Stimulated activated CD8-positive, alpha-beta memory T cell treated with anti-CD3 and anti-CD28 coated beads, Interleukin-12 subunit alpha, Interleukin-12 subunit beta, amount 100 ng/mL, for 1 hour (primary cell): ENCODE measurements at places on chromosomes 13 and 19.

GRCh38 chr13:114025405-114025713 is 51.5 kb upstream of the C13orf46 start:
- DNase-seq, result no peak

DNA sequence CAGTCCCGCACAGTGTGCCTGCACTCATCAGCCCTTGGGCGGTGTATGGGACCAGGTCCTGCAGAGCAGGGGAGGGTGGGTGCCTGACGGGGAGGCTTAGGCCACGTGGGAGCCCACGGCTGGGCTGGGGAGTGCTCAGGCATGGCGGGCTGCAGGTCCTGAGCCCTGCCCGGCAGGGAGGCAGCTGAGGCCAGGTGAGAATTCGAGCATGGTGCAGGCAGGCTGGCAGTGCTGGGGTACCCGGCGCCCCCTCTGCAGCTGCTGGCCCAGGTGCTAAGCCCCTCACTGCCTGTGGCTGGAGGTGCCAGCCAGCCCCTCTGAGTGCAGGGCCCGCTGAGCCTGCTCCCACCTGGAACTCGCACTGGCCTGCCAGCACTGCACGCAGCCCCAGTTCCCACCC is 630.9 kb upstream of the PCDH20 start:
- no peak for DNase-seq

- DNase-seq, result no peak
Observed at GRCh38 chr13:21445759-21446158, 13.3 kb downstream of the ZDHHC20 start.

- no peak for DNase-seq
Observed at GRCh38 chr19:15866636-15867035, 31.2 kb downstream of the CYP4F2 start.

GRCh38 chr19:53631949-53632407 is at the start of gene DPRX:
DPRX (plus strand) TSS chr19:53631999; CDS start chr19:53632107, 108 bp downstream.
- no peak for DNase-seq

DNA sequence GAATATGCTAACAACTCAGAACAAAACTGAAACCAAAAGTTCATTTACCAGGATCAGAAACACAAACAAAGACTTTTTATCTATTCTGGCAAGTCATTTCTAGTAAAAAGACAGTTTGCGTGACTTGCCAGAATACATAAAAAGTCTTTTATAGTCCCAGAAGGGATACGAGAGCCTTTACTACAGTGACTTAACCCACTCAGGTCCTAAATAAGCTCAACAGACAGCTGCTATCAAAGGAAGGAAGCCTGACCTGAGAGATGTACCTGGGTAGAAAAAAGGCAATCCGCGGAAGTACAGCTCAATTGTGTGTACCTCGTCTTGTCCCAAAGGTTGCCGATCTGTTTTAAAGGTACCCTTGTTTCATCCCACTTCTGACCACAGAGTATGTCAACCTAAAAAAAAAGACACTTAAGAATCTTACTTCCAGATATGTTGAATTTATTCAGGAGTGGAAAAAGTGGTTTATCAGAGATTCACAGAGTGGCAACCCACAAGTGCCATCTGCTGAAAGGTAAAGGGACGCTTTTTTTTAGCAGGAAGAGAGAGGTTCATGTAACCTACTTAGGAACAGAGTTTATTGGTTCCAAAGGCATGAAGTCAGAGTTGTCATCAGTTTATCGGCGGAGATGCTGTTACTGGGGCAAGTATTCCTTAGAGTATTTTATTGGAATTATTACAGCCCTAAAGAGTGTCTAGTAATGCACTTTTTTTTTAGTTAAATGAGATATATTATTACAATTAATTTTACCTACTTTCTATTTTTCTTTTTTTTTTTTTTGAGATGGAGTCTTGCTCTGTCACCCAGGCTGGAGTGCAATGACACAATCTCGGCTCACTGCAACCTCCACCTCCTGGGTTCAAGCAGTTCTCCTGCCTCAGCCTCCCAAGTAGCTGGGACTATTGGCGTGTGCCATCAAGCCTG is 69.7 kb upstream of the C1QTNF9B start:
- DNase-seq, result no peak

- no peak for DNase-seq
Observed at GRCh38 chr13:31441800-31442510, 242.2 kb downstream of the B3GLCT start.

GRCh38 chr13:39773833-39774232 is 118.4 kb downstream of the COG6 start:
- DNase-seq, result no peak

DNA sequence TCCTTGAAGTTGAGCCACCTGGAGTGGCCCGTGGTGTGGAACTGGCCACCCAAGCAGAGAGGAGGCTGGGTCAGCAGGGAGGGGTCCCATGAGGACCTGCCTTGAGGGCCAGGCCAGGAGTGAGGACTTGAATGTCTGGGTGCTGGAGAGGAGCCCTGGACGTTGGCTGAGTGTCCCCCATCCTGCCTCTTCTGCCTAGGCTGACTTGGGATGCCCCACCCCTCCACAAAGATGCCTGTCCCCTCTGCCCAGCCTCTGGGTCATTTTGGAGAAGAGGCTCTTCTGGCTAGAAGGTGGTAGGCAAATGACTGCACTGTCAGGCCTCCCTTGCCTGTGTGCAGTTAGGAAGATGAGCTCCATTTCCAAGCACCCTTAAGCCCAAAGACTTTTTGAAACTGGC is 1.7 kb downstream of the SSBP4 start:
- DNase-seq, result no peak

DNA sequence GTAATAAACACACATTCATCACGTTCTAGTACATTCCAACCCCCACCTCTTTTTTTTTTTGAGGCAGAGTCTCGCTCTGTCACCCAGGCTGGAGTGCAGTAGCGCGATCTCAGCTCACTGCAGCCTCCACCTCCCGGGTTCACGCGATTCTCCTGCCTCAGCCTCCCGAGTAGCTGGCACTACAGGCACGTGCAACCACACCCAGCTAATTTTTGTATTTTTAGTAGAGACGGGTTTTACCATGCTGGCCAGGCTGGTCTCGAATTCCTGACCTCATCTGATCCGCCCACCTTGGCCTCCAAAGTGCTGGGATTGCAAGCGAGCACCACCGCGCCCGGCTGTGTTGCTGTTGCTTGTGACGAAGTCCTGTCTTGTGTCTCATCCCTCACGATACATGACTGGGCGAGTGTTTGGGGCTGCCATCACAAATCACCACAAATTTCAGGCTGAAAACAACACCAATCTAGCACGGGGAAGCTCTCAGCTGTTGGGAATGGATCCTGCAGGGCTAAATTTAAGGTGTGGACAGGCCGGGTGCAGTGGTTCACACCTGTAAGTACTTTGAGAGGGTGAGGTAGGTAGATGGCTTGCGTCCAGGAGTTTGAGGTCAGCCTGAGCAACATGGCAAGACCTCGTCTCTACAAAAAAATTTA is 15.7 kb downstream of the MOB3A start:
- DNase-seq, result no peak

GRCh38 chr19:35380450-35381124 is 9.7 kb downstream of the GPR42 start:
- DNase-seq, result no peak

DNA sequence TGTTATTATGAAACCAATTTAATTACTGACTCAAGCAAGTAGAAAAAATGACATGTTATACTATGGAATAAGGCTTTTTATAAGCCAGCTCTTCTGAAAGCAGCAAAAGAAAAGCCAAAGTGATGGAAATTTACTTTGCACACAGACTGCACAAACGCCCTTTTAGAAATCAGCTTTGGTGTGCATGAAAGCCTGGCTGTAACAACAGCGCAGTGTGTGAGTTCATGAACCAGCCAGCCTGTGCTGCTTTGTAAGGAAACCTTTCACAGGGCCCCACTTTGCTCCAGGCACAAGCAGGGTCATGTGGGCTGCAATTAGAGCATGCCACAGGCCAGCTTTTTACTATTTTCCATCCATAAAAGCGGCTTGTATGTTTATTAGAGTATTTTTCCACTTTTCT is 13.6 kb upstream of the IFT88 start:
- no peak for DNase-seq

GRCh38 chr13:97321101-97321500 is 99.0 kb downstream of the MBNL2 start:
- DNase-seq, result no peak

- no peak for DNase-seq
Observed at GRCh38 chr19:4624733-4625362, 14.5 kb upstream of the TNFAIP8L1 start.

- DNase-seq, result no peak
Observed at GRCh38 chr13:80359778-80360452, 19.0 kb upstream of the SPRY2 start.

GRCh38 chr19:8631425-8631819 is 989 bp downstream of the NFILZ start:
- no peak for DNase-seq

DNA sequence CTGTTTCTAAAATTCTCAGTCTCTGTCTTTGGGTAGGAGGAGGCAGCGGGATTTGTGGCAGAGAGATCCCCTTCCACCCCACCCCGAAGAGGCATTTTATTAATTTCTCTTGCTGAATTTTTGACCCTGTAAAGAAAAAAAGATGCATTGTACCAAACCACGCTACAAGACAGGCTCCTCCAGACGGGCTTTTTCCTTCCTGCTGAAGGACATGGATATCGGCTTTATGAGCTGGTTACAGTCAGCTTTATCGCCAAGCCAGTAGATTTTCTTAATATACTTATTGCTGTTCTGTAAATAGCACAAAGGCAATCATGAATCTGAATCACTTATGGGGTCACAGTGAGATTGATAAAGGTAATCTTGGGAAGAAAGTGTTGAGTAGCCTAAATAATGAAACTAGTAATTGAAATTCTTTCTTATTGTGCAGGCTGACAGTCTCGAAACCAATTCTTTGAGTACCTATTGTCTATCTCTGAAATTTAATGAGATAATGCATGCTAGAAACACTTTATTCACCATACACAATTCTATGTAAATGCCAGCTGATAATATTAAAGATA is 24.5 kb downstream of the MBNL2 start:
- DNase-seq, result no peak
